Bone marrow (tissue), 2 donors: ENCODE measurements at places on chromosomes 4 and X.

DNA sequence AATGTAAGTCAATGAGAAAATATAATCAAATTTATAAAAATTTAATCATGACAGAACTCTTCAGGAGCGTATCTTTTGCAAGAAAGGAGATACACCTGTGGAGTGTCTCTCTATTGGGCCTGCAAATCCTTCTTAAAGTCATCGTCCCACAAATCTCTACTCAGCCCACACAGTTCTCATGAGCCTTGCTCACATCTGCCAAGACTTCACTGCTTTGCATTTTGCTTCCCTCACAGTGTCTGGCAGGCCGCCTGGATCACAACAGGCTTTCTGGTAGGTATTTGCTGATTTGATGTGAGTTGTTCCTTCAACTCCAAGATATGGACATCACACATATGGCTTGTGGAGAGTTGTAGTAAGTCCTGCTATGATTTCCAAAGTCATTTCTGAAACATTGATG is 183.1 kb upstream of the ARX start:
- DNase-seq = no peak

DNA sequence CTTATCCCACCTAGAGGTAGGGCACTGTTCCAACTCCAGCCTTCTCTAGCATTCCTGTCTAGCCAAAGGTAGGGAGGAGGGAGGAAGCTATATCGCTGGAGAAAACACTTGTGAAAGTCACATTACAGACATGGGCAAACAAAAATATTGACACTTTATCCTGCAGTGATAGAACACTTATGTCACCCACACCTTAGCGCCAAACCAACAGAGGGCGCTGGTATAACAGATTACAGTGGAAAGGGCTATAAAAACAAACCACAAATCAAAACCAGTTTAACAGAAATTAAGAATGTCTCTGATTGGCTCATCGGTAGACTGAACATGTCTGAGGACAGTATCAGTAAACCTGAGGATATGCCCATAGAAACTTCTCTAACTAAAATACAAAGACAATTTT is 451.3 kb downstream of the TLL1 start:
- no peak for DNase-seq

DNA sequence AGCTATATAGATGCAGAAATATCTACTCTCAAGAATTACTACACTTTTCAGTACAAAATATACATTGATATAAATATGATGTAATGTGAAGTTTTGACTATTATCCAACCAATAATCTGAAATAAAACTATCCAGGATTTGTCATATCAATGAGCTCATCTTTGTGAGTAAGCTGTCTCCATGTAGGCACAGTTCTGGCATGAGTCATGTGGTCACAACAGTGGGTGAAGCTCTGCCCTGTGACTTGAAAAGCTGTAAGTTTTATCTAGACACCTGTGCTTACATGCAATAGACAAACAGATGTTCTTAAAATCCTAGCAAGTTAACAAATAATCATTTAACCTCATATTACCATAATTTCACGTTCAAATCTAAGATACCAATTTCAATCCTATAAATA is 192.7 kb downstream of the GABRG1 start:
- DNase-seq = no peak

- DNase-seq = no peak
These were observed 24.5 kb downstream of the ELF4 start for GRCh38 chrX:130085551-130086446.

DNA sequence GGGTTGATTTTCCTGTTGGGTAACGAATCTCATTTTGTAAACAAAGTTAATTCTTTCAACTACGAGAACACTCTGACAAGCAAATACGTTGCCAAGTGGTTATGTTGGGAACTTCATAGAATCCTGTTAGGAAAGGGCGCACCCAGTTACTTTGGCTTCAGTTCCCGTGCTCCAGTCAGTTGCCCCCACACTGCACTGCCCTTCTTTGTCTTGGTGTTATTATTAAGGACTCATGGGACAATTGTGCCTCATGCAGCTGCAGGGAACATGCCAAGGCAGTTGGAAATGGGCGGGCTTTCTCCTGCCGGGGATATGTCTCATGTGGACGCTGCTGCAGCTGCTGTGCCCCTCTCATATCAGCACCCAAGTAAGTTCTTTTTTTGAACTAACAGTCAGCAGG is 28.9 kb downstream of the OFD1 start:
- DNase-seq = no peak

GRCh38 chrX:38206036-38206435 is 14.6 kb downstream of the SRPX start:
- DNase-seq = no peak

GRCh38 chr4:22122062-22122461 is 173.5 kb upstream of the KCNIP4 start:
- DNase-seq = no peak

DNA sequence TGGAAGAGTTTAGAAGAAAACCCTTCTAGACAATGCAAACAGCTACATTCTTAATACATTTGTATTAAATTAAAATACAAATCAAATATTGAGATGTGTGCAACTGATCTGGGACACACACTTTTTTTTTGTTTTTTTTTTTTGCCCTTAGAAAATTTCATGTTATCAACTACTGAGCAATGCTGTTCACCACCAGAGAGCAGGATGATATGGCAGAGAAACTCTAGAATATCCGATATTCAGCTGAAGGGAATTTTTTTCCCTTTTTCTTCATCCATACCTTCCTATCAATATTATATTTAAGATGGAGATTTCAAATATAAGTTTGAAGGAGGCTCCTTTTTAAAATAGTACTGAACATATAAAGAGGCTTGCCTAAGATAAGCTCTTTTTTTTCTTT is 1.0 kb downstream of the NDST3 start:
- DNase-seq = no peak

GRCh38 chrX:37986893-37987292 is 19.5 kb upstream of the SYTL5 start:
- no peak for DNase-seq

DNA sequence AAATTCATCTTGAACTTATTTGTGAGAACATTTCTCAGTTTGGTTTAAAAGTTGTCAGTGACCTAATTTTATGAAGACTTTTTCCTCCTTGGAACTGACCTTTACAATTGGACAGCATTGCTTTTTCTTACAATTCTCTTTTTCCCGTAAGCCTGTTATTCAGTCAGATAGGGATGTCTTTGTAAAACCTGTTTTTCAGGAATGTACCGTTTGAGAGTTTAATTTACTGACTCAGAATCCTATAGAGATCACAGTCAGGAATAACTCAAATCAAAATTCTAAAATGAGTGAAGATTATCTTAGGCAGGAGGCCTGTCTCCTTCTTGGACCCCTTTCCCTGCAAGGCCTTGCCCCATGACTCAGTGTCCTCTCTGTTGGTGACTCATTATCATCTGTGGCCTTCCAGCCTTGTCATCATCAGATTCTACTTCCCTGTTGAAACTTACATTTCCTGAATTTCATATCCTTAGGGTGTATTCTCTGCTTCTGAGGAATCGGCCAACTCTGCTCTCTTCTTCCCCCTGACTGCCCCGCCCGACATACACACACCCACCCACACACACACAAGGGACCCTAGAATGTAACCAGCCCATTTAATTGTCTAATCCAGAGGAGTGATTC is 99.8 kb downstream of the ARHGAP10 start:
- DNase-seq = no peak
